Heart left ventricle (tissue), 16 donors: ENCODE measurements at places on chromosomes 12 and 14.

DNA sequence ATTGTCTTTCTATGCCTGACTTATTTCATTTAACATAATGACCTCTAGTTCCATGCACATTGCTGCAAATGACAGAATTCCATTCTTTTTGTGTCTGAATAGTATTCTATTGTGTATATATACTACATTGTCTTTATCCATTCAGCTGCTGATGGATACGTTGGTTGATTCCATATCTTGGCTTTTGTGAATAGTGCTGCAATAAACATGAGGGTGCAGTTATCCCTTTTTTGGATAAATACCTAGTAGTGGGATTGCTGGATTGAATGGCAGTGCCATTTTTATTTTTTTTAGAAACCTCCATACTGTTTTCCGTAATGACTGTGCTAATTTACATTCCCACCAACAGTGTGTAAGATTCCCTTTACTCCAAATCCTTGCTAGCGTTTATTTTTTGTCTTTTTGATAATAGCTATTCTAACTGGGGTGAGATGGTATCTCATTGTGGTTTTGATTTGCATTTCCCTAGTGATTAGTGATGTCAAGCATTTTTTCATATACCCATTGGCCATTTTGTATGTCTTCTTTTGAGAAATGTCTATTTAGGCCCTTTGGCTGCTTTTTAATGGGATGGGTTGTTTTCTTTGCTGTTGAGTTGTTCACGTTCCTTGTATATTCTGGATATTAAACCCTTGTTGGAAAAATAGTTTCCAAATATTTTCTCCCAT lies 2.3 kb downstream of the OAS2 start:
- H3K4me3 ChIP-seq = peak overlapping the region; percentile 66
- H3K27me3 ChIP-seq = no peaks in the 10 kb centered on the region
- no peak overlapping the region for H3K27ac ChIP-seq
- DNase-seq = no peak

DNA sequence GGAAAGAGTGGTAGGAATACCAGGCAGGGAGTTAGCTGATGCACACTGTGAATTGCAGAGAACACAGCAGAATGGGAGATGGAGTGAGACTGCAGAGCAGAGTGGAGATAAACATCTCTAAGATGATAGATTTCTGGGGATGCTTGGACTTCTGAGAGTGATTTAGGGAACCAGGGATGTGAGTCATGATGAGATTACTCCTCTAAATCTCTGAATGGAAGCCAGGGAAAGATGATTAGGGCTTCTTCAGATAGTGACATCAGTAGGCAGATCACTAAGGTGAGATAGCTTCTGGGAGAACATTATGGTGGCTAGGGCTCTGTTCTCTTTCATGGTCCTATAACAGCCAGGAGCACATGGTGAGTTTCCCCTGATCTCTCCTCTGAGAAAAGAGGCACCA lies 501.5 kb upstream of the USP15 start:
- no peak overlapping the region for H3K4me3 ChIP-seq
- no peaks in the 10 kb centered on the region for H3K36me3 ChIP-seq
- DNase-seq = no peak
- no peaks in the 10 kb centered on the region for H3K4me1 ChIP-seq
- no peaks in the 10 kb centered on the region for H3K27me3 ChIP-seq

GRCh38 chr14:65075628-65076325 lies 26.5 kb downstream of the MAX start:
- H3K4me1 ChIP-seq = peaks cover 75% of the 10 kb centered on the region
- H3K27ac ChIP-seq = no peak overlapping the region
- no peak for DNase-seq
- H3K4me3 ChIP-seq = no peak overlapping the region
- H3K36me3 ChIP-seq = peaks cover 46% of the 10 kb centered on the region
- no peaks in the 10 kb centered on the region for H3K27me3 ChIP-seq

DNA sequence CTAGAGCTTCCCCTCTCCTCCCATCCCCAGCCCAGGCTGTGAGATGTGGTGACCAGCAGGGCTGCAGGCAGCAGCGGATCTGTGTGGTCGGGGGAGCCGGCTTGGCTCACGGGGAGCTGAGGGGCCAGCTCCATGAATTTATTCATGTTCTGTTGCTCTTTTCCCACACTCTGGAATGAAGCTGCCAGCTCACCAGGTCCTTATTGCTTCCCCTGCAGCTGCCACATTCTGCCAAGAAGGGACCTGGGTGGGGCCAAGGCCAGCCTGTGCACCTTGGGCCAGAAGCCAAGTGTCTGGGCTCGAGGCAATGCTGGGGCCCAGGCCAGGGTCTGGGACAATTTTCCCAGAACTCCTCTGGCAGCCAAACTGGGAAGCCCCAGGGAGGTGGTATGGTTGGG lies 2.5 kb upstream of the C1QL4 start:
- no peak overlapping the region for H3K27ac ChIP-seq
- H3K4me3 ChIP-seq = no peak overlapping the region
- DNase-seq = no peak
- no peaks in the 10 kb centered on the region for H3K36me3 ChIP-seq

- no peaks in the 10 kb centered on the region for H3K36me3 ChIP-seq
- no peak overlapping the region for H3K4me3 ChIP-seq
- DNase-seq = no peak
- no peak overlapping the region for H3K27ac ChIP-seq
- H3K4me1 ChIP-seq = no peaks in the 10 kb centered on the region
- H3K27me3 ChIP-seq = no peaks in the 10 kb centered on the region
These were observed 439.7 kb downstream of the ADAMTS20 start for GRCh38 chr12:43112101-43112920.

DNA sequence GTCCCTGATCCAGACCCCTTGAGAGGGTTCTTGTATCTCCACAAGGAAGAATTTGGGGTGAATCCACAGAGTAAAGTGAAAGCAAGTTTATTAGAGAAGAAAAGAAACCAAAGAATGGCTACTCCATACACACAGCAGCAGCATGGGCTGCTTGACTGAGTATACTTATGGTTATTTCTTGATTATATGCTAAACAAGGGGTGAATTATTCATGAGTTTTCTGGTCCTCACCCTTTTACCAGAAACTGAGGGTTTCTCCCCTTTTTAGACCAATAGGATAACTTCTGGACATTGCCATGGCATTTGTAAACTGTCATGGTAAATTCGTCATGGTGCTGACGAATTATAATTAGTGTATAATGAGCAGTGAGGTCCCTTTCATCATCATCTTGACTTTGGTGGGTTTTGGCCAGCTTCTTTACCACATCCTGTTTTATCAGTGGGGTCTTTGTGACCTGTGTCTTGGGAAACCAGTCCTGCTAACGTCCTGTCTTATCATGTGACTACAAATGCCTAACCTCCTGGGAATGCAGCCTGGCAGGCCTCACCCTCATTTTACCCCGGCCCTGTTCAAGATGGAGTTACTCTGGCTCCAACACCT lies 121.9 kb downstream of the SPTSSA start:
- H3K27me3 ChIP-seq = no peaks in the 10 kb centered on the region
- no peak overlapping the region for H3K4me3 ChIP-seq
- no peak for DNase-seq
- no peak overlapping the region for H3K27ac ChIP-seq
- no peaks in the 10 kb centered on the region for H3K36me3 ChIP-seq

GRCh38 chr14:64507376-64508156 lies 3.0 kb downstream of the ZBTB1 start:
- no peak overlapping the region for H3K27ac ChIP-seq
- H3K4me3 ChIP-seq = no peak overlapping the region
- no peaks in the 10 kb centered on the region for H3K27me3 ChIP-seq
- H3K36me3 ChIP-seq = no peaks in the 10 kb centered on the region

GRCh38 chr12:65825183-65825506 lies 862 bp downstream of the HMGA2 start:
- H3K4me3 ChIP-seq = peak overlapping the region; percentile 55
- no peaks in the 10 kb centered on the region for H3K36me3 ChIP-seq

- H3K4me3 ChIP-seq = no peak overlapping the region
- DNase-seq = no peak
- H3K27ac ChIP-seq = no peak overlapping the region
These were observed 60.7 kb downstream of the CCNK start for GRCh38 chr14:99541677-99542470.

DNA sequence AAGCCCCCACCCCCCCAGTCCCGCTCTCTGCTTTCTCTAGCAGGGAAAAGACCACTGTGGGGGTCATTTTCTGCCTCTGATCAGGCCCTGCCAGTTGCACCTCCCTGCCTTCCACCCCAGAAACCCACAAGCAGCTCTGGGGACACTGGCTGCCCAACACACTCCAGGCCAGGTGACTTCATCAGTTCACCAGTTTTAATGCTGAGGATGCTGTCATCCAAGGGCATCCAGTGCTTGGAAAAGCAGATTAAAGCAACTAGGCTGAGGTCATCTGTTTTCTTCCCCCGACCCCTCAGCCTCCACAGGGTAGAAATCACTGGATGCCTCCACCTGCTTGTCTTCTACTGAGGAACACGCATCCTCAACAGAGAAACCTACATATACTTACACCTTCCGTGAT lies 282.4 kb downstream of the DPF3 start:
- H3K36me3 ChIP-seq = no peaks in the 10 kb centered on the region
- DNase-seq = no peak
- no peak overlapping the region for H3K27ac ChIP-seq
- H3K27me3 ChIP-seq = no peaks in the 10 kb centered on the region
- no peak overlapping the region for H3K4me3 ChIP-seq

- H3K4me3 ChIP-seq = peak overlapping the region; percentile 70
- peak overlapping the region; percentile 93 for H3K27ac ChIP-seq
- DNase-seq = no peak
These were observed 651 bp downstream of the TMEM117 start for GRCh38 chr12:43836475-43836989.

DNA sequence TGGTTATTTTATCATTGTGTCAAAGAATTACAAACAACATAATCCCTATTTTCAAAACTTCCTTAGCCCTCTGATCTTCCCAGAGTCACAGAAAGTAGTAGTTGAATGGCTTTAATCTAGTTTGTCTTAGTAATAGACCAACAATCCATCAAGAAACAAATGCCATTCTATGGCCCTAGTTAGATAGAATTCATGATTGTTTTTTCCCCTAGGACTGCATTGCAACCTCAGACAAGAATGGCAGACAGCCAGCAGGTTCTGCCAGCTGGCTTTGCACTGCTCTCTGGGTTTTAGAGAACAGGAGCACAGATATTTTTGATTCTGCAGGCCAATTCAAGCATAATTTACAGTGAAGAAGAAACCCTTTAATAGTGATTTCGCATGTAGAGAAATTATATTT lies 33.8 kb downstream of the SYT1 start:
- no peak overlapping the region for H3K27ac ChIP-seq
- H3K36me3 ChIP-seq = no peaks in the 10 kb centered on the region
- no peaks in the 10 kb centered on the region for H3K27me3 ChIP-seq
- peak; percentile 39 for DNase-seq
- H3K4me3 ChIP-seq = no peak overlapping the region

- peaks cover 25% of the 10 kb centered on the region for H3K4me1 ChIP-seq
- no peak for DNase-seq
- H3K36me3 ChIP-seq = no peaks in the 10 kb centered on the region
- H3K27me3 ChIP-seq = no peaks in the 10 kb centered on the region
- peak overlapping the region; percentile 38 for H3K27ac ChIP-seq
These were observed 770.5 kb downstream of the MED13L start for GRCh38 chr12:115506822-115507559.

DNA sequence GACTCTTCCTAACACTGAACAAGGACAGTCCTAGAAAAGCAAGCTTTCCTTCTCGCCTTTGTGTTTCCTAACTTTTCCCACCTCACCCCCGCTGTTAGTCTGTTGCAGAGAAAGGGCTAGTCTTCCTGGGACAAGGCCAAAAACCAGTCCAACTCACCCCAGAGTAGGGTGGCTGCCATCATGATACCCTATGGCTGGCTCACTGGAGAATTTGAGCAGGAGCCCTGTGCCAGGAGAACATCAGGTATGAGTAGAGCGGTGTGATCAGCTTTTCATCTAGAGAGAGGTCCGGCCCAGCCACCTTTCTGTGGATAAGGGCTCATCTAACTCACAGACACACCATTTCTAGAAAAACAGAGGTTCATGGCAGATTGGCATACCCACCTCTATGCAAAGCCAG lies 16.7 kb upstream of the ZFP36L1 start:
- no peaks in the 10 kb centered on the region for H3K27me3 ChIP-seq
- DNase-seq = peak; percentile 8
- H3K36me3 ChIP-seq = no peaks in the 10 kb centered on the region
- peaks cover 32% of the 10 kb centered on the region for H3K4me1 ChIP-seq
- peak overlapping the region; percentile 22 for H3K27ac ChIP-seq

- peaks cover 4% of the 10 kb centered on the region for H3K4me1 ChIP-seq
- H3K27ac ChIP-seq = no peak overlapping the region
- peaks cover 31% of the 10 kb centered on the region for H3K27me3 ChIP-seq
- DNase-seq = peak; percentile 27
These were observed 22.6 kb upstream of the KIF26A start for GRCh38 chr14:104115691-104116287.

GRCh38 chr14:54737132-54737711 lies 165.4 kb downstream of the GCH1 start:
- DNase-seq = no peak
- H3K4me3 ChIP-seq = no peak overlapping the region
- no peaks in the 10 kb centered on the region for H3K36me3 ChIP-seq
- peaks cover 38% of the 10 kb centered on the region for H3K4me1 ChIP-seq
- H3K27ac ChIP-seq = peak overlapping the region; percentile 55
- no peaks in the 10 kb centered on the region for H3K27me3 ChIP-seq

GRCh38 chr12:104372061-104372720 lies 68.7 kb downstream of the EID3 start:
- H3K4me1 ChIP-seq = no peaks in the 10 kb centered on the region
- H3K4me3 ChIP-seq = no peak overlapping the region
- no peaks in the 10 kb centered on the region for H3K36me3 ChIP-seq
- DNase-seq = no peak
- H3K27me3 ChIP-seq = no peaks in the 10 kb centered on the region

DNA sequence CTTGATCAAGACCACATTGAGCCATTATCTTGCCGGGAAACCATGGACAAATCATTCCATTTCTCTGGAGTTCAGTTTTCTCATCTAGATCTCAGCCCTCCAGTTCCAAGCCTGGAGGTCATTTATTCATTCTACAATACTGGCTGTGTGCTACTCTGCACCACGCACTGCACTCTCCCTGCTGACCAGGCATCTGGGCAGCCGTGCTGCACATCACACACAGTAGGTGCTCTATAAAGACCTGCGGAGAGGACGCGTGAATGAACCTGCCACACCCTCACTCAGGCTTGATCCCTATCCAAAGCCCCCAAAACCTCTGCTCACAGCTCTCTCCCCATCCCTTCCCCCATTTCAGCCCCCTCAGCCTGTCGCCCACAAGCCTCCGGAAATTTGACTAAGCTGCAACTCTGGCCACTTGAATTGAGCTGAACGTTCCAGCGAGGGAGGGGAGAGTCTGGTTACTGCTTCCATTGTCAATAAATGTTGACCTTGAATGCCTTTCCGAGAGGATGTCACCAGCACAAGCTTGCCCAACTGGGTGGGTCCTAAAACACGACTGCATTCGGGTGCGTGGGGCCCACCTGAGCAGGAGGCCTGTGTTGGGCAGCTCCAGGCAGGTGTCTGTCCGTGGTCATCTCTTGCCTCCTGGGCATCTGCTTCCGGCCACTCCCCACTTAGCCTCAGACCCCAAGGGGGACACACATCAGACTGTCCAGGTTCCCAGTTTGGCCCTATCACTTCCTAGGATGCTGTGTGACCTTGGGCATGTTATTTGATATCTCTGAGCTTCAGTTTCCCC lies 17.8 kb downstream of the FAIM2 start:
- no peak overlapping the region for H3K4me3 ChIP-seq
- H3K36me3 ChIP-seq = no peaks in the 10 kb centered on the region
- DNase-seq = no peak
- no peaks in the 10 kb centered on the region for H3K27me3 ChIP-seq
- H3K27ac ChIP-seq = no peak overlapping the region
- no peaks in the 10 kb centered on the region for H3K4me1 ChIP-seq
